ENCODE measurements at places on chromosomes 7 and 10.

DNA sequence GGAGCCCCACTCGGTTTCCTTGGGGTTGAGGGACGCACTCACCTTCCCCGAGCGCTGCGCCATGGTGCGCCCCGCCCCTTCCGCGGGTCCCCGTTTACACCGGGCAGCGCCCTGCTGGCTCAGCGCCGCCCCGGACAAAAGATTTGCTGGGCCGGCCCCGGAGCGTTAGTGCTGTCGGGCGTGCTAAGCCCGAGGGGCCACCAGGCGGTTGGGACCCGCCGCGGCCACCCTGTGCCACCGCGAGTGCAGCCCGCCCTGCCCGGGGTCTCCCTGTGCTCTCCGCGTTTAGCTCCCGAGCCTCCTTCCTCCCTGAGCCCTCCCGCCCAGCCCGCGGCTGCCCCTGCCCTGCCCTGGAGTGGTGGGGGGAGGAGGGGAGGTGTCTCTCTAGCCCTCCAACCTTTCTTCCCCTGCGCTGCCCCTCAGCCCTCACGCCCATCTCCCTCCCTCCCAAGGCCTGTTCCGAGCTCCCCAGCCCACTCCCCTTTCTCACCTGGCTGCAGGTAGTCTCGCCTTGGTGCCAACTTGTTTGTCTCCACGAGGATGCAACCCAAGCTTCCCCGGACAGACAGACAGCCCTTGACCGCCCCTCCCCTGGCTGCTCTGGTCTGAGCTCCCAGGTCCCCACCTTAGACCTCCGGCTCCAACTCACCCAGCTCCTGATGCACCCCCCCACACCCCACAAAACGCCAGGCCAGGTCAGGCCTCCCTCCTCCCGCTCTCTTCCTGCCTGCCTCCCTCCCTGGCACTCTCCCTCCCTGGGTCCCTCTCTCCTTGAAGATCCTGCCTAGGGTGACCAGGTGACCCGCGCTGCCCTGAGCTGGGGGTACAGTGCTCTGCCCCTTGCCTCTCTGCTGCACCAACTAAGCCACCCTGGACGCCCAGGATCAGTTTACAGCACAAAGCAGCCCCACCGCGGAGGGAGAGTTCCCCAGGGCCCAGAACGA, at the start of gene CRYGN:
CRYGN (minus strand) TSS at position 287 of the 944 bp plus-strand sequence; CDS start at position 63, 224 bp downstream.
- no peak for DNase-seq

GRCh38 chr7:115676080-115676479, 354.5 kb downstream of the TFEC start:
- DNase-seq: peak; percentile 60

GRCh38 chr10:79311581-79312407, 35.5 kb upstream of the PPIF start:
- DNase-seq: no peak

- no peak for DNase-seq
These were observed 200.3 kb downstream of the LSM5 start for GRCh38 chr7:32289651-32290414.

- no peak for DNase-seq
These were observed 30.5 kb downstream of the PLXNA4 start for GRCh38 chr7:132545756-132546155.

- DNase-seq: no peak
These were observed 430 bp downstream of the PON3 start for GRCh38 chr7:95395755-95396135.

DNA sequence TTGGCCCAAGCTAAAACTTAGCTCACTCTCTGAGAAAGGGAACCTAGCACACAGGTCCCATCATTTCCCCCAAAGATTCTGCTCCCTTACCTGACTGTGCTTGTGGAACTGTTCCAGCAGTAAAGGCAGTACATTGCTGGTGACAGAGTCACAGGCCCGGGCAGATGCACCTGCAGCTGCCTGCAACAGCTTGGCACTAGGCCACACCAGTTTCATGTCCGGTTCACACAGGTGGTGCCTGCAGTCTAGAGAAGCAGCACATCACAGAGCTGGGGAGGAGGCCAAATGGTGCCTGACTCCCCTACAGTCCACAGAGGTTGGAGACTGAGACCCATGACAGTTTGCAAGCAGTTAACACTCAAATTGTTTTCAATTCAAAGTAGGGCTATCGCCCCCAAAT, 22.2 kb downstream of the ZDHHC16 start:
- DNase-seq: no peak

DNA sequence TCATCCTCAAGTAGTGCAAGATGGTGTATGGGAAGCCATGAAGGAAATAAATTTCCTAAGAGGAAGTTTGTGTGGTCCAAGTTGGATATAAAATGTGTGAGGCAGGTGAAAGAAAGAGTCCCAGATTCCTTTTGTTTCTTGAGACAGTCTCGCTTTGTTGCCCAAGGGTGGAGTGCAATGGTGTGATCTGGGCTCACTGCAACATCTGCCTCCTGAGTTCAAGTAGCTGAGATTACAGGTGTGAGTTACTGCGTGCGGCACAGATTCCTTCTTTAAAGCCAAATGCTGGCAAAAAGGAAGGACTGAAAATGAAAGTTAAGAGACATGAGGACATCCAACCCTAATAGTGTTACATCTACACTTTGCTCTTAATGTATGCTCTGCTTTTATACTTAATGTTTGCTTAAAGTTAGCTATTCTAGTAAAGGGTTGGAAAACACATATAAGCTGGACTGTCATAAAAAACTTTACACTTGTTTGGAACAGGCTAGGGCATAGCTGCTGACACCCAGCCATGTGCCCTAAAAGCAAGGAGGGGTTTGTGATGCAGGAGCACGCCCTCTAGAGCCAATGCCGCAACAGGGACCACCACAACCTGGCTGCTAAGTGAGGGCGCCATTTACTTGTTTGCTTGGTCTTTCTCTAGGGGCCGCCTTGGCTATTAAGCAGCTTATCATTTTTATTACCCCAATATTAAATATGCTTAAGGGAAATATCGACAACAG, 34.5 kb downstream of the CLEC2L start:
- no peak for DNase-seq

- no peak for DNase-seq
These were observed 103.2 kb downstream of the NRBF2 start for GRCh38 chr10:63236113-63236935.

DNA sequence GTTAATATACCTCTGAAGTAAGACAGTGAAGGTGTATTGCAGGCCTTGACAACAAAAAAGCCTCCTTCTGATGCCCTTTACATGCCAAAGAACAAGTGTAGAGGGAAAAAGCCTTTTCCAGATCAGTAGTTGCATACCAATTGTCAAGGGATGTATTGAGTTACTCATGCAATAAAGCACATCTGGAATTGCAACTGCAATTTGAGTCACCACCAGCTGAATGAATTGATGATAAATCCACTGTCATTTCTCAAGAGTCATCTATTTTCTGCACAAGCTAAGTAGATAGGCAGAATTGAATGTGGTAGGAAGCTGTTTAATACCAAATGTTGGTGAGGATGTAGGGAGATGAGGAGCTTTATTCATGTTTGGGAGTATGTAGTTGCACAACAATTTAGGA, 325.9 kb upstream of the SMIM30 start:
- no peak for DNase-seq

- peak; percentile 19 for DNase-seq
These were observed 128.2 kb downstream of the FGFR2 start for GRCh38 chr10:121469797-121470606.

- DNase-seq: no peak
These were observed 162.0 kb upstream of the PLXNA4 start for GRCh38 chr7:132738254-132738653.

- DNase-seq: peak; percentile 30
These were observed 5.0 kb downstream of the LDB3 start for GRCh38 chr10:86673216-86673826.

- no peak for DNase-seq
These were observed 115.5 kb upstream of the ZMIZ1 start for GRCh38 chr10:78953113-78953798.

- DNase-seq: no peak
These were observed 25.9 kb downstream of the ABRAXAS2 start for GRCh38 chr10:124827474-124827873.

GRCh38 chr10:24822590-24822989, 98.9 kb upstream of the ARHGAP21 start:
- DNase-seq: no peak

GRCh38 chr7:144024213-144024612, 24.1 kb downstream of the OR6B1 start:
- no peak for DNase-seq

DNA sequence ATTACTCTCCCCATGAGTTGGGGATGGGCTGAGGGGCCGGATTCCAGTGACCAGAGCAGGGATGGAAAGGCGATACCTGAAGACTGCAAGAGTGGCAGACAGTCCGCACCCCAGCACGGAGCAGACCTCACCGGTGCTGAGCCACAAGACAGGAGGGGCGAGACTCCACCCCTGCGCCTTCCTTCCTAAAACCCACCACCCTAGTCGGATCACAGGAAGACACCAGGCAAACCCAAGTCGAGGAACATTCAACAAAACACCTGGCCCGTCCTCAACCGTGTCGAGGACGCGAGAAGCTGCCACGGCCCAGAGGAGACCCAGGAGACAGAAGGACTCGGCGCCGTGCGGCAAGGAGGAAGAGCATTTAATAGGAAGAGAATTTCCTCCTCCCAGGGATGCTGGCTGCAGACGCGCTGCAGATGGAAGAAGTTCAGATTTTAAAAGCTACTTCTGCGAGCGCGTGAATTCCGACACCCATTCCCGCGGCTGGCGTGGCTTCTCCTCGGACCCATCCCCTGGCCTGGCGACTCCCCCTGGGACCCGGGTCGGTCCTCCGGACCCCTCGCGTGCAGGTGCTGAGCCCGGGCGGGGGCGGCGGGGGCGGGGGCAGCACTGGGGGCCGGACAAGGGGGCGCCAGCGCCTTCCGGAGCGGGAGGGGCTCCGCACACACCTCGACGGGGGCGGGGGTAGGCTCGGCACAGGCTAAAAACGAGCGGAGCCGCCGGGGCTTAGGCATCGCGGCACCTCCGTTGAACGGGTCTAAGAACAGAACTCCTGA, 563 bp upstream of the UTF1 start:
- DNase-seq: no peak

DNA sequence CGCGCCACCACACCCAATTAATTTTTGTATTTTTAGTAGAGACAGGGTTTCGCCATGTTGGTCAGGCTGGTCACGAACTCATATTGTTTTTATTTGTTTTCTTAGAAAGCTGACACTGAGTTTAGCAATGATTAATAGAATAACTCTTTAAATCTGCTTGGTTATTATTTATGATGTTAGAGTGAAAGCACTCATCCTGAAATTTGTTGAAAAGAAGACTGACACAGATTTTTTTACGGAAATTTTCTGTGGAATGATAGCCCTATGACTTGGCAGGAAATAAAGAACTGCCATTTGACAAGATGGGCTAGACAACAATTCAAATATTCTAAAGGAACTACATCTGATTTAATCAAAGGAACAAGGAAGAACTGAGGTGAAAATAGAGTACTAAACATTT, 4.3 kb upstream of the GSAP start:
- DNase-seq: no peak

- peak; percentile 47 for DNase-seq
These were observed 745 bp downstream of the DAGLB start for GRCh38 chr7:6446838-6447580.

DNA sequence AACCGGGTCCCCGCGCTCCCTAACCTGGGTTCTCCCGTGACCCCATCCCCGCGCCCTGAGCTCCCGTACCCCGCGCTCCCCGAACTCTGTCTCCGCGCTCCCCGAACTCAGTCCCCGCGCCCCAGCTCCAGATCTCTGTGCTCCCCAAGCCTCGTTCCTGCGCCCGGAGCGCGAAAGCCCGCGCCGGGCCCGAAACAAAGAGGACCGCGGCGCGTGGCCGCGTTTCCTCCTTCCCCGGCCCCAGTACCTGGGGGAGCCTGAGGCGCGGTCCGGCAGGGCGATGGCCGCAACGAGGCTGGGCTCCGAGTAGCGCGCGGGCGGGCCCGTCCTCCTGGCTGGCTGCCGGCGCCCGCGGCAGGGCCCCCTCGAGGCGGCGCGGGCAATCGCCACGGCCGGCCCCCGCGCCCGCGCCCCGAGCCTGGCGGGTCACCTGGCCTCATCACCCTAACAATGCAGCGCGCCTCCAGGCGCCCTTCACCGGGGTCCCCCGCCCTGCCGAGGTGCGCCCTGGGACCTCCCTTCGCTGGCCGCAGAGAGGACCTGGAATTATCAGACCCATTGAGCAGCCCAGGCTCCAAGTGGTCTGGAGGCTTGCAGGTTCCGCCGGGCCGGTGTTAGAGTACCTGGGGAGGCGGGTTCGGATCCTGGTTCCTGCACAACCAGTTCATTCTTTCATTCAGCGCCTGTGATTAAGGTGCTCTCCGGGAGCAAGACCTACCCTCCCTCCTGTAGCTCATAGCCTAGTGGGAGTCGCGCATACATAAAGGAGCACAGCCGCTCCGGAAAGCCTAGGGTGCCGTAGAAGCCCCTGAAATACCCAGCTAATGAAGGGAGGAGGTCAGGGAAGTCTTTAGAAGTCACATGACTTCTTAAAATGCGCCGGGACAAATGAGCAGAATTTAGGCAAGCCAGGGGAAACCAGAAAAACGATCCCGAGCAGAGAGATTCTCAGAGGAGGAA, at the start of gene TNS3:
TNS3 (minus strand) TSS at position 308 of the 960 bp plus-strand sequence. CDS start 142,475 bp downstream, outside the sequence.
- DNase-seq: no peak

DNA sequence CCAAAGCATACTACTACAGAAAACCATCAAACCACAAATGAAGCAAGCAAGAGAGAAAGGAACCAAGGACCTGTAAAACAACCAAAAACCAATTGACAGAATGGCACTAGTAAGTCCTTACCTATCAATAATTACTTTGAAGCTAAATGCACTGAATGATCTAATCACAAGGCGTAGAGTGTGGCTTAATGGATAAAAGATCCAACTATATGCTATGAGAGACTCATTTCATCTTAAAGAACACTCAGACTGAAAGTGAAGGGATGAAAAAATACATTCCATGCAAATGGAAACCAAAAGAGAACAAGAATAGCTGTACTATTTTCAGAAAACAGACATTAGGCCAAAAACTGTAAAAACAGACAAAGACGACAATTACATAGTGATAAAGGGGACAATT, 70.7 kb downstream of the CRPPA start:
- no peak for DNase-seq

- no peak for DNase-seq
These were observed 67.9 kb downstream of the ADAM22 start for GRCh38 chr7:88001744-88002530.

- no peak for DNase-seq
These were observed 33.1 kb downstream of the DENND2A start for GRCh38 chr7:140607441-140607989.

DNA sequence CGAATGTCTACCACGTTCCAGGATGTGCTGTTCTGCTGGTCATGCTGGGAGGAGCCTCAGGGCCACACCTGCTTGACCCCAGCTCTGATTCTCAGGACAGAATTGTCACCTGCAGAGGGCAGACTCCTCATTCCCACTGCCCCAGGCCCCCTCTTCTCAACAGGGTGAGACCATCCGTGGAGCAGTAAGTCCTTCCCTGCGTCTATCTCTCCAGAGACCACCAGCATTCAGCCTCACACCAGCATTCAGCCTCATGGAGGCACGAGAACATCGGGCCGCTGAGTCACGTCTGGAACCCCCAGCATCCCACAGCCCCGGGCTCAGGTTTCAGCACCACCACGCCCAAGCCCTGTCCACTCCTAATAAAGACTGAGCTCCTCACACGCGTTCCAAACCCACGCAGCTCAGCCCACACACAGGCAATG, 273.4 kb downstream of the DIP2C start:
- no peak for DNase-seq

Measured in NCI-H526 treated with DMSO at 0.1 percent for 48 hours (cell line).